Spleen (tissue), 13 donors: ENCODE measurements at places on chromosomes 1 and 21. TPM values are rescaled to one million over a fixed set of nuclear protein-coding genes. Genes with fewer than 3 reads are reported as not detected.

- H3K36me3 ChIP-seq, result no peaks in the 10 kb centered on the region
- H3K27me3 ChIP-seq, result no peaks in the 10 kb centered on the region
- H3K4me1 ChIP-seq, result peaks cover 3% of the 10 kb centered on the region
- no peak overlapping the region for H3K27ac ChIP-seq
- no peak overlapping the region for H3K4me3 ChIP-seq
- DNase-seq, result no peak
These were observed 39.1 kb downstream of the SYF2 start for GRCh38 chr1:25193229-25193628.

DNA sequence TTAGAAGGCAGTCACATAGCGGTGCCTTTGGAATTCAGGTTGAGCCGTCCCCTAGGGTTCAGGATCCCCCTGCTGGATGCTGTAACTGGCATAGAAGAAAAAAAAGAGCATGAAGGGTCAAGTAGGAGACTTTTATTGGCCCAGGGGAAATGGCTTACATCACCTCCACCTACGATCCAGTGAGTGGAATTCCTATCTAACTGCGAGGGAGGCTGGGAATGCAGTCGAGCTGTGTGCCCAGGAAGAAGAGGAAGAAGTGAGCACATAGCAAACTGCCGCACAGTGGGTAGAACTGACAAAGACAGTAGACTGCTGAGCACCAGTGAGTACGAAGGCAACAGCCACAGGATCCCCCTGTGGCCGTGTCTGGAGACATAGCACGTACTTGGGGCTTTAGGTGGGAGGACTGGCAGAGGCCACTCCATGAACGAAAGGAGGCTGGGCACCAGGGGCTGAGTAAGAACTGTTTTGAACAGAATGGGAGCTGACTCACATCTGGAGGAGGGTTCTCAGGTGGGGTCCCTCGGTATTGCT lies 79.2 kb downstream of the RNF220 start:
- no peaks in the 10 kb centered on the region for H3K36me3 ChIP-seq
- no peak overlapping the region for H3K27ac ChIP-seq
- H3K4me1 ChIP-seq, result no peaks in the 10 kb centered on the region
- DNase-seq, result no peak

GRCh38 chr1:20361805-20362381 lies 71.2 kb downstream of the VWA5B1 start:
- H3K4me3 ChIP-seq, result no peak overlapping the region
- H3K27ac ChIP-seq, result no peak overlapping the region
- peak; percentile 41 for DNase-seq
- peaks cover 69% of the 10 kb centered on the region for H3K27me3 ChIP-seq

- peak; percentile 34 for DNase-seq
- H3K4me3 ChIP-seq, result no peak overlapping the region
- no peaks in the 10 kb centered on the region for H3K27me3 ChIP-seq
- H3K4me1 ChIP-seq, result no peaks in the 10 kb centered on the region
- H3K36me3 ChIP-seq, result no peaks in the 10 kb centered on the region
These were observed 81.2 kb upstream of the C1orf174 start for GRCh38 chr1:3981261-3981660.

DNA sequence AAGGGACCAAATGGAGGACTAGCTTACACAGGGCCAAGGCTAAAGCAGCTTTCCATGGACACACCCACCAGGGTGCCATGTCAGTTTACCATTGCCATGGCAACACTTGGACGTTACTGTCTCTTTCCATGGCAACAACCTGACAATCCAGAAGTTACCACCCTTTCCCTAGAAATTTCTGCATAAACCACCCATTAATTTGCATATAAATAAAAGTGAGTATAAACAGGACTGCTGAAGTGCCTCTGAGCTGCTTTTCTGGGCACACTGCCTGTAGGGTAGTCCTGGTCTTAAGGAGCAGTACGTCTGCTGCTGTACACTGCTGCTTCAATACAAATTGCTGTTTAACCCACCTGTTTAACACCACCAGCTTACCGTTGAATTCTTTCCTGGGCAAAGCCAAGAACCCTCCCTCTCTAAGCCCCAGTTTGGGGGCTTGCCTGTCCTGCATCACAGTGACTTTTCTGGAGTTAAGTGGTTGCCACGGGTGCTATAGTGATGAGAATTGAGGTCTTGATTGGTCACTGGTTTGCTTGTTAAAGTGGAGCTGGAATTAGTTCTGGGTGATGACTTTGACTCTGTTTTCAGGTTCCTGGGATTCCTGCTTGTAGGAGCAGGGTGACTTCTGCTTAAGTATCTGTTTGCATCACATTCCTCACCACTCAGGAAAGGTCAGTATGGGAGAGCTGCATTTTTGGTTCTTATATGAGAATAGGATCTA lies 83.2 kb downstream of the CLDN17 start:
- no peak overlapping the region for H3K4me3 ChIP-seq
- H3K27ac ChIP-seq, result no peak overlapping the region
- no peak for DNase-seq
- H3K4me1 ChIP-seq, result no peaks in the 10 kb centered on the region
- H3K27me3 ChIP-seq, result no peaks in the 10 kb centered on the region
- H3K36me3 ChIP-seq, result no peaks in the 10 kb centered on the region

DNA sequence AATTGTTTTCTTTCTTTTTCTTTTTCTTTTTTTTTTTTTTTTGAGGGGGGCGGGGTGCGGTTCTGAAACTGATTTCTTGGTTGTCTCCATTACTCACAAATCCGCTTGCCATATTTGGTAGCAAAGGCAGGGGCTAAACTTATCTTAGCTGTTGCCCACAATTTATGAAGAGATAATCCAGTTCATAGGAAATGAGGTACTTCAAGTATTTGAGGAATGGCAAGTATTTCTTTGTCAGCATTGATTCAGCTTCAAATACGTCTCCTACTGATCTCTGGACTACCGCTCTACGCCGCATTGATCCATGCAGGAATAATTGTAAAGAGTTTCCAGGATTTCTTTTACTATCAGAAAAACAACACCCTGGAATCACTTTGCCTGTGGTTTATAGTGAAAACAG lies 289.2 kb upstream of the DPYD start:
- H3K36me3 ChIP-seq, result no peaks in the 10 kb centered on the region
- no peaks in the 10 kb centered on the region for H3K27me3 ChIP-seq
- no peak overlapping the region for H3K4me3 ChIP-seq
- H3K27ac ChIP-seq, result no peak overlapping the region
- no peaks in the 10 kb centered on the region for H3K4me1 ChIP-seq

DNA sequence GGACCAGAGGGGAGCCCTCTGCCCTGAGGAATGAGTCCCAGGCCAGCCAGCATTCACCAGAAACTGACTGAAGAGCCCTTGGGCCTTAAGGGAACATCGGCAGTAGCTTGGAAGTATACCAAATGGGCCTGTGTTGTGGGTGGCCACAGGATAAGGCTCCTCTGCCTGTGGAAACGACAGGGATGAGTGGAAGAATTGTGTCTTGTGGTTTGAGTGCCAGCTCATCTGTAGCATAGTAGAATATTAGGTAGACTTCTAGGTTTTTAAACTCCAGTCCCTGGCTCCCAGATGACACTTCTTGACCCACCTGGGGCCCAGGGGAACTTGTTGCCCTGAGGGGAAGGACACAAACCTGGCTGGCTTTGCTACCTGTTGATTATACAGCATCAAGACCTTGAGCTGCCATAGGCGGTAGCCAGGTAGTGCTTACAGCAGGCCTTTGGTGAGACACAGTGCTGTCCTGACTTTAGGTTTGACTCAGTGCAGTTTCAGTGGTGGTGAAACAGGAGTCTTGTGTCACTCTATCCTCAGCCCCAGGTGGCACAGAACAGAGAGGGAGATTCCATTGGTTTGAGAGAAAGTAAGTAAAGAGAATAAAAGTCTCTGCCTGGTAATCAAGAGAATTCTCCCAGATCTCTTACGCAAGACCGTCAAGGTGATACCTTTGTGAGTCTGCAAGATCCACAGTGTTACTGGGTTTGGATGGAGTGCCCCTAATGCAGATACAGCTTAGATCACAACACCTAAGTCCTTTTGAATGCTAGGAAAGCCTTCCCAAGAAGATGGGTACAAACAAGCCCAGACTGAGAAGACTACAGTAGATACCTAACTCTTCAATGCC lies 50.2 kb downstream of the RABGAP1L start:
- no peaks in the 10 kb centered on the region for H3K27me3 ChIP-seq
- H3K27ac ChIP-seq, result no peak overlapping the region
- DNase-seq, result no peak
- H3K36me3 ChIP-seq, result no peaks in the 10 kb centered on the region

DNA sequence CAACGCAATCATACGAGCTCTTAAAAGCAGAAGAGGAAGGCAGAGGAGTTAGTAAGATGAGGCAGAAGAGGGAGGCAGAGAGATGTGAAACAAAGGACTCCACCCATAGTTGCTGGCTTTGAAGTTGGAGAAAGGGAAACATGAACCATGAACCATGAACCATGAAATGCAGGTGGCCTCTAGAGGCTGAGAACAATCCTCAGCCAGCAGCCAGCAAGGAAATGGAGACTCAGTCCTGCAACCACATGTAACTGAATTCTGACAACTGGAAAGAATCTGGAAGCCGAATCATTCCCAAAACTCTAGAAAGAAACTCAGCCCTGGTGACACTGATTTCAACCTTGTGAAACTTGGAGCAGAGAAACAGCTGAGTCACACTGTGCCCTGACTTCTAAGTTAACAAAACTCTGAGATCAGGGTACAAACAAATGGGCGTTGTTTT lies 10.1 kb downstream of the DIPK1A start:
- no peak for DNase-seq
- H3K27ac ChIP-seq, result peak overlapping the region; percentile 59
- H3K4me3 ChIP-seq, result no peak overlapping the region
- no peaks in the 10 kb centered on the region for H3K27me3 ChIP-seq
- H3K36me3 ChIP-seq, result no peaks in the 10 kb centered on the region
- H3K4me1 ChIP-seq, result peaks cover 64% of the 10 kb centered on the region

DNA sequence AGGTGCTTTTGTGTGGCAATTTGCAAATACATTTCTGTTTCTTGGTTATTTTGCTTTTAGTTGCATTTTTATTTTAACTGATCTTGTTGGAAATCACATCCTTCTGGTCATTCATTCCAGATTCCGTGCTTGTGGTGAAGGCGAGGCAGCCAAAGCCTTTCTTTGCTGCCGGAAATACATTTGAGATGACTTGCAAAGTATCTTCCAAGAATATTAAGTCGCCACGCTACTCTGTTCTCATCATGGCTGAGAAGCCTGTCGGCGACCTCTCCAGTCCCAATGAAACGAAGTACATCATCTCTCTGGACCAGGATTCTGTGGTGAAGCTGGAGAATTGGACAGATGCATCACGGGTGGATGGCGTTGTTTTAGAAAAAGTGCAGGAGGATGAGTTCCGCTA lies 34.8 kb upstream of the CD101 start:
- no peaks in the 10 kb centered on the region for H3K27me3 ChIP-seq
- no peak overlapping the region for H3K4me3 ChIP-seq
- DNase-seq, result no peak
- H3K36me3 ChIP-seq, result peaks cover 5% of the 10 kb centered on the region
- no peak overlapping the region for H3K27ac ChIP-seq

DNA sequence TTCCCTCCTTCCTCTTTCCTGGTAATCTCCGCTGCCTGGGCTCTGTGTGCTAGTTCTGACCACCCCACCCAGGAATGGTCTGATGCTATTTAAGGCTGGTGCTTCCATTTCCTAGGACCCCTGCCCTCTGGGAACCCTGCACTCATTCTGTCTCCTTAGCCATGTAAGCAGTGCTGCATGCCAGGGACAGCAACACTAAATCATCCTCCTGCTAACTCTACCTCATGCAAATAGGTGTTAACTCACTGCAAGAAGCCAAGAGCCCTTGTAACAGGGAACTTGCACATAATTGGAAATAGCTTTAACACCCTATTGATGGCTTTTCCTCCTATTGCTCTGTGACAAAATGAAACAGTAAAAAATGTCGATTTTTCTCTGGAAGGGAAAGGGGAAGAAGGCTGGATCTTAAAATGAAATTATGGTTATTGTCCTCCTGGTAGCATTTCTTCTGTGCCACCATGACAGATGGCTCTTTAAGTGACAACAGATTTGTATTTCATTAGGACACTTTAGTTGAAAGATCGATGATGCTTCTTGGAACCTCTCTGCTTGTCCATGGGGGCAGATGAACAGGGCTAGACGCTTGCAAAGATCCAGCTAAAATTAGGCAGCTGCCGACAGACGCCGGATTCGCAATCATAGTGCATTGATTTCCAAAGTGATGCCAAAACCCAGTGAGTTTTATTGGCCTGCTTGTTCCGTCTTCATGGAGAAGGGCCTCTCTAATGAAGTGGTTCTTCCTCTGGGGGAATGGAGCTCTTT lies 551.7 kb downstream of the MATN1 start:
- H3K27me3 ChIP-seq, result no peaks in the 10 kb centered on the region
- H3K36me3 ChIP-seq, result no peaks in the 10 kb centered on the region
- DNase-seq, result no peak
- H3K4me3 ChIP-seq, result no peak overlapping the region
- H3K4me1 ChIP-seq, result no peaks in the 10 kb centered on the region

UBXN10 gene
- total RNA-seq, result 0.17 TPM

CRNN gene
- total RNA-seq, result not detected

CACYBP gene
- total RNA-seq, result 55.0 TPM

PRKACB gene
- total RNA-seq, result 74.4 TPM
